Activated CD8-positive, alpha-beta T cell treated with anti-CD3 and anti-CD28 coated beads for 36 hours (primary cell): ENCODE measurements at places on chromosomes 12 and 14. TPM values are rescaled to one million over a fixed set of nuclear protein-coding genes. Genes with fewer than 3 reads are reported as not detected.

GRCh38 chr12:64665514-64665913 lies 55.2 kb downstream of the RASSF3 start:
- H3K27ac ChIP-seq: peak overlapping the region; percentile 96
- peaks cover 2% of the 10 kb centered on the region for H3K36me3 ChIP-seq
- no peaks in the 10 kb centered on the region for H3K27me3 ChIP-seq
- peaks cover 78% of the 10 kb centered on the region for H3K4me1 ChIP-seq

GRCh38 chr12:47910981-47911380 lies 6.2 kb upstream of the VDR start:
- H3K4me3 ChIP-seq: no peak overlapping the region
- peaks cover 27% of the 10 kb centered on the region for H3K27me3 ChIP-seq
- no peak overlapping the region for H3K27ac ChIP-seq
- peaks cover 2% of the 10 kb centered on the region for H3K4me1 ChIP-seq

DNA sequence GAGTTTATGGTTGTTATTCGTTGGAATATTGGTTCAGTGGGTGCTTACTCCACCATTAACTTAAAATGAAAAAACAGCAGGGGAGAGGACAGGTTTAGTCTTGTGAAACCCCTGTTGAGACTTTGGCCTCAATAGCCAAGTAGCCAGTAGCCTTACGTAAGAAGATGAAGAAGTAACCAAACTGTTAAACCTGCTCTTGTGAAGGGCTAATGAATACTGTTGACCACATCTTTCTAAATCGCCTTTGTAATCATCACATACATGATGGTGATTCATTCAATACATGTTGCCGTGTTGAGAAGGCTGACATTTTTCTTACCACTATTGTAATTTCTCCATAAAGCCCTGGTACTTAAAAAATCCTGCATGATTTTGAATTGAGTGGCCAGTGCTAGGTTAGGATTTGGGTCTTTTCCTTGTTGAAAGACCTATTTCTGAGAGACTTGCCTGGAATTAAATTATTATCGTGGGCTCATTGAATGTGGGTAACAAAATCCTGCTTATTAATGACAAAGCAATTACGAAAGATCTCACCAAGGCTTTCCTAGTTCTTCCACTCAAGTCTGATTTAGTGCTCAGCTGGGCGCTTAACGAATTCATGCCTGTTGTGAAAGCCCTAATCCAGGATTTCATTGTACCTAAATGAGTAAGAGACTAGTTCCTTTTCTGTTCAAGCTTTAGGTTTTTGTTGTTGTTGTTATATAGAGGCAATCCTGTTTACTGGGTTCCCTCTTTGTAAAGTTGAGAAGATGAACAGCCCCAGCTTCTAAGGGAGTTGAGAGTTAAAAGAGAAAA lies 333.1 kb downstream of the FUT8 start:
- H3K36me3 ChIP-seq: peaks cover 22% of the 10 kb centered on the region

The TGM1 gene
- 3.0 TPM for total RNA-seq

The ART4 gene
- total RNA-seq: not detected
